ENCODE measurements at places on chromosomes 4 and X.

GRCh38 chr4:61407642-61408618 is 207.8 kb downstream of the ADGRL3 start:
- DNase-seq, result no peak

GRCh38 chr4:137738375-137738990 is 206.2 kb upstream of the PCDH18 start:
- no peak for DNase-seq

DNA sequence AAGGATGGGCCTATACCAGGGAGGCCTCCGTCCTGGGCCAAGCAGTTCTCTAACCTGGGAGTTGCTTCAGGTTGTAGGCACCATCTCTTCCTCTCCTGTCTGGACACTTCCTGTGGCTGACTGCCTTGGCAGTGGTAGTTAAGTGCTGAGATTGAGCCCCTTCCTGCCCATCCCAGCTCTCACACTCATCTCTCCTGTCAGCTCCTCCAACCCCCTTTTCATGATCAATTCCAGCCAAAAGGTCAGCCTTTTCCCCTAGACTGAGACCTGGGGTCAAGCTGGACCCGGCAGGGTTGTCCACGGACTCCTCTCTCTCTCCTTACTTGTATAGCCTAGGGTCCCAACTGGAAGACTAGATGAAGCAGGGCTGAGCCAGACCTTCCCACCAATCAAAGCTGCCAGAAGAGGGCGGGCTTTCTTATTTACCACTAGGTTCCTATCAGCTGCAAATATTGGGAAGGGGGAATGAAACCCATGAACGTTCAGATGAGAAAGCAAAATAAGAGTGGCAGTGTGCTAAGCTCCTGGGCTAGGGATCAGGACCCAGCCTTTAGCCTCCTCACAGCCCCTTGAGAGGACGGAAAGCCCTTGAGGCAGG is 34.5 kb downstream of the KDM5C start:
- peak; percentile 7 for DNase-seq

DNA sequence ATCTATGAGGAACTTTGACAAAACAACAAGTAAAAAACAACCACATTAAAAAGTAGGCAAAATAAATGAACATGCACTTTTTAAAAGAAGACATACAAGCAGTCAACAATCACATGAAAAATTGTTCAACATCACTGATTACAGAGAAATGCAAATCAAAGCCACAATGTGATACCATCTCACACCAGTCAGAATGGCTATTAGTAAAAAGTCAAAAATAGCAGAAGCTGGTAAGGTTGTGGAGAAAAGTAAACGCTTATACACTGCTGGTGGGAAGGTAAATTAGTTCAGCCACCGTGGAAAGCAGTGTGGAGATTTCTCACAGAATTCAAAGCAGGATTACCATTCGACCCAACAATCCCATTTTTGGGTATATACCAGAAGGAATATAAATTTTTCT is 17.0 kb upstream of the LNX1 start:
- DNase-seq, result no peak

GRCh38 chr4:7582313-7583097 is 147.8 kb upstream of the PSAPL1 start:
- no peak for DNase-seq

DNA sequence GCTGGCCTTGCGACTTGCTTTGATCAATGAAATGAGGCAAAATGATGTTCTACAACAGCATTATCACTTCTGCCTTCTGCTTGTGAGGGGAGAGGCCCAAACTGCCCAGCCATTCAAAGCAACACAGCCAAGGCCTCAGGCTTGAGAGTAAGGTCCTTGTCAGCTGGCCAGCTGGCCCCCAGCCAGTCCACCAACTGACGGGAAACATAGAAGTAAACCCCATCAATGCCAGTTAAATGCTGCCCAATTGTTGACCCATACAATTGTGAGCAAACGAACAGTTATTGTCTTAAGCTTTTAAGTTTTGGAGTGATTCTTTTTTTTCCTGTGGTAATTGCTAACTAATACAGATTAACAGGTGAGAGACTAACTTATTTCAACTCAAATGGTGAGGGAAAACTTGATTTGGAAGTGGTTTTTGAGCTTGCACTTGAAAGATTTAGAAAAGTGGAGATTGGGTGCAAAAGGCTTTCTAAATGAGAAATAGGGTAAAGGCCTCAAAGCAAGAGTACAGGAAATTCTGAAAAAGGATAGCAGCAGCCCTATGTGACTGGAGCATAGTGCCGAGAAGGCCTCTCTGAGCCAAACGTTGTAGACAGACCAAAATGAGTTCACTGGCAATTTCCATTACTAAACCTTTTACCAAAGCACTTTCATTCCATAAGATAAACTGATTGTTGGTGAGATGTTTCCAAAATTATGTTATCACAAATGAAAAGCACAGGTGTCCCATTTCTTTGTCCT is 66.9 kb downstream of the ARHGEF38 start:
- DNase-seq, result no peak

- DNase-seq, result no peak
Observed at GRCh38 chrX:132266583-132267355, 47.5 kb upstream of the RAP2C start.

GRCh38 chr4:113052379-113052951 is 3.0 kb downstream of the ANK2 start:
- DNase-seq, result no peak

- no peak for DNase-seq
Observed at GRCh38 chr4:105909787-105910281, 14.6 kb downstream of the NPNT start.

DNA sequence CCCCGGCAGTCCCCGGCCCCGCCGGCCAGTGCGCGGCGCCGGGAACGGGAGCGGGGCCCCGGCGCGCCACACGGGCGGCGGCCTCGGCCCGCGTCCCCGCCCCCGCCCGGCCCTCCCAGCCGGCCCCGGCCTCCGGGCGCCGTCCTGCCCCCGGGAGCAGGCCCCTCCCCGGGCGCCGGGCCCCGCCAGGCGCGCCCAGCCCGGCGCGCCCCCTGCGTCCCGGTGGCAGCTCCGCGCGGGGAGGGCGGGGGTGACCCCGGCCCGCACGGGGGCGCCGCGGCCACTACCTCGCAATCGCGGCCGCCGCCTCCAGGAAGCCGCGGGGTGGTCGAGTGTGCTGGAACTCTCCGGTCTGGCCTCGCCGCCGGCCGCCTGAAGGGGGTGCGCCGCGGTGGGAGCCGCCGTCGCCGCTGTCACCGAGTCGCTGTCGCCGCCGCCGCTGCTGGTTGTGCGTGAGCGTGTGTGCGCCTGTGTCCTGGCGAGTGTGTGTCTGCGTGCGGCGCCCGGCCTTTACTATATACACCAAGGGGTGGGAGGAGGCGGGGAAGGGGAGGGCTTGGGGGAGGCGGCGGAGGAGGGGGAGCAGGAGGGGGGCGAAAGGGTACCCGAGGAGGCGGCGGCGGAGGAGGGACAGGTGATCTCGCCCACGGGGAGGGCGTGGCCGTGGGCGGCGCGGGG is at the start of gene RAI2:
TSS of gene RAI2 (minus strand) at position 488 of the 678 bp plus-strand sequence. CDS start 59,288 bp downstream, outside the sequence.
- DNase-seq, result peak; percentile 71

- no peak for DNase-seq
Observed at GRCh38 chr4:2942037-2942531, 21.1 kb downstream of the NOP14 start.

DNA sequence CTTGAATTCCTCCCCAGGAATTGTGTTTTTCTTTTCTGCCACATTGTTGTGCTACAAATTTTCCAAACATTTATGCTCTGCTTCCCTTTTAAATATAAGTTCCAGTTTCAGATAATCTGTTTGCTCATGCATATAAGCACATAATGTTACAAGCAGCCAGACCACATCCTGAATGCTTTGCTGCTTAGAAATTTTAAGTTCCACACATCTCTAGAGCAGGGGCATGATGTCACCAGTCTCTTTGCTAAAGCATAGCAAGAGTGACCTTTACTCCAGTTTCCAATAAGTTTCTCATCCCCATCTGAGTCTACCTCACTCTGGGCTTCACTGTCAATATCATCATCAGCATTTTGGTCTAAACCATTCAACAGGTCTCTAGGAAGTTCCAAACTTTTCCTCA is 932.5 kb downstream of the SH3BGRL start:
- DNase-seq, result no peak

DNA sequence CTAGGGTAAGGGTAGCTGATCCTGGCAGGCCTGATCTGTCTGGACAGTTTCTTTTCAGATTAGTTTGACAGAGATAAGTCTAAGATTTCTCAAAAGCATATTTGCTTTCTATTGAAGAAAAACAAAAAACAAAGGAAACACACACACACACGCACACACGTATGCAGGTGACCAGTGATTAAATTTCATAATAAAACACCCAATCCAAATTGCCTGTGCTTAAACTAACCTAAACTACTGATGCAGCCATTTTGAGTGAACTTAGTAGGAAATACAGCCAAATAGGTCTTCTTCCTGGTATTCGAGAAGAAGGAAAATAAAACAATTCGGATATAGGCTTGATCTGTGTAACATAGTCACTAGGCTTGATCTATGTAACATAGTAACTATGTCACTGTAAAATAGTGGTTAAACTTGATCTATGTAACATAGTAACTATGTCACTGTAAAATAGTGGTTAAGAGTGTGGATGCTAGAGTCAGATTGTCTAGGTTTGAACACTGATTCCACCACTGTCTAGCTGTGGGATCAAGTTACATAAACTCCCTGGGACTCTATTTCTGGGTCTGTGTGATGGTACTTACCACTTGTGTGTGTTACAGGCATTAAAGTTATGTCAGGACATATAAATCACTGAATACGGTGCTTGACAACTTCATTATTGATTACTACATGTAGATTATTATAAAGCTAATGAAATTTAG is 9.8 kb upstream of the CCNG2 start:
- DNase-seq, result no peak

DNA sequence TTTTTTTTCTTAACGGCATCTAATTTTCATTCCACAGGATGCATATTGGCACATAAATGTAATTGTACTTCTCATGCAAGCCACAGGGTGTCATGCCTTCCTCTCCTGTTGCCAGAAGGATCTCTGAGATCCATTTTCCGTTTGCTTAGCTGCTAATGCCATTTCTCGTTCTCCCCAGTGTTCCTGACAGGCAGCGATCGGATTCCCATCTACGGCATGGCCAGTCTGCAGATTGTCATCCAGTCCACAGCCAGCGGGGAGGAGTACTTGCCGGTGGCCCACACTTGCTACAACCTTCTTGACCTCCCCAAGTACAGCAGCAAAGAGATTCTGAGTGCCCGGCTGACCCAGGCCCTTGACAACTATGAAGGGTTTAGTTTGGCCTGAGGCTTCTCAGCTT is 8.9 kb upstream of the NAP1L5 start:
- DNase-seq, result peak; percentile 6

GRCh38 chrX:103431316-103431715 is 55.0 kb downstream of the BEX3 start:
- no peak for DNase-seq

GRCh38 chr4:94523033-94523580 is 71.4 kb downstream of the PDLIM5 start:
- DNase-seq, result no peak

GRCh38 chr4:111754003-111754402 is 391.3 kb upstream of the FAM241A start:
- DNase-seq, result no peak

GRCh38 chr4:74546057-74546456 is 101.1 kb downstream of the AREG start:
- DNase-seq, result no peak

- DNase-seq, result no peak
Observed at GRCh38 chr4:34139346-34139745, 2105.0 kb downstream of the ARAP2 start.

DNA sequence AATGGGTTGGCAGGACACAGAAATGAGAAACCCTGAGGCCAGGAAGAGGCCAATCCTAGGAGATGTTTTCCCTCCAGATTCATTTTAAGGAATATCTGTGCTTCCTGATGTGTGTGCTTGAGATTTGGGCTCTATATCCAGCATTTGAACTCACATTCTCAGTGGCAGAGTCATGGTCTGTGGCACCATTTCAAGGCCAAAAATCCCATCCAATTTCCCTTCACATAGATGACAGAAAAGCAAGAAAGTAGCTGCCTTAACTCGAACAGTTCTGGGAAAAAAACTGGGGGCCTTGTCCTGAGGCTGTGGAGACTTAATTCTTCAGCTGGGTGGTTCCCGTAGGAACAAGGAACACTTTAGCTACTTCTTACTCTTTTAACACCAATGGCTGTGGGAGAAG is 27.4 kb downstream of the TAF7L start:
- DNase-seq, result no peak

DNA sequence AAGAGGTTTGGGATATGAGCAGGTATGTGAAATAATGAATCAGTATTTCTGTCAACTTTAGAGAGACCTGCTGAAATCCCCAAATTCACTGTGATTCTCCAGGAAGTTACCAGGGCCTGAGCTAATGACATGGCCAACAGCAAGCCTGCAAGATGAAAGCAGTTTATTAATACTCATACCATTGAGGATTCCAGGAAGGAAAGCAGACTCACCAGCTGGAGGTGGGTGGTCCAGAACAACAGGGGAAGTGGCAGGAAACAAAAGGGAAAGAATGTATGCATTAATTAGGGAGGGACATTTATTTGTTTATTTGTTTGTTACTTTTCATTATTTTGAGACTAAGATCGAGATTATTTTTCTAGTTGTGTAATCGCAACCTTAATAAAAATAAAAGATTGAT is 196.6 kb upstream of the AGA start:
- DNase-seq, result no peak

- DNase-seq, result no peak
Observed at GRCh38 chr4:35506161-35506560, 738.2 kb downstream of the ARAP2 start.

GRCh38 chrX:45126158-45126557 is 74.5 kb downstream of the DIPK2B start:
- DNase-seq, result no peak

DNA sequence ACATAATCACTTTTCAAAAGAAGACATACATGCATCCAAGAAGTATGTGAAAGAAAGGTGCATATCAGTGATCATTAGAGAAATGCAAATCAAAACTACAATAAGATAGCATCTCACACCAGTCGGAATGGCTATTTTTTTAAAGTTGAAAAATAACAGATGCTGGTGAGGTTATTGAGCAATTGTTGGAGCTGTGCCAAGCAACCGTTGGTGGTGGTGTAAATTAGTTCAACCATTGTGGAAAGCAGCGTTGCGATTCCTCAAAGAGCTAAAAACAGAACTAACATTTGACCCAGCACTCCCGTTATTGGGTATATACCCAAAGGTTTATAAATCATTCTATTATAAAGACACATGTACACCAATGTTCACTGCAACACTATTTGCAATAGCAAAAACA is 14.2 kb downstream of the COX7B2 start:
- no peak for DNase-seq

DNA sequence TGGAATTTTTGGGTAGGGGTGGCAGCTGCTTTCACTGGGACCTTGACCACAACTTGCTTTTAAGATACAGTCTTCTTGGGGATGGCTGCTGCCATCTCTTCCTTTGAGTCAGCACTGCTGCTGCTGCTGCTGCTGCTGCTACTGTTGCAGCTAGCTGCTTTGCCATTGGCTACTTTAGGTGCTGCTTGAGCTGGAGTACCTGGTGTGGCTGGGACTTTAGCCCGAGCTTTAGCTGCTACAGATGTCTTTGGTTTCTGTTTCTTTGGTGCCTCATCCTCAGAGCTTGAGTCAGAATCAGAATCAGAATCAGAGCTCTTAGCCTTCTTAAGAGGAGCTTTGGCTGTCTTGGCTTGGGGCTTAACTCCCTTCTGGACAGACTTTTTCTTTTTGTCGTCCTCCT is 52.2 kb downstream of the FAM9B start:
- no peak for DNase-seq

All from nephron progenitor cell (in vitro differentiated cells).